ENCODE measurements at places on chromosomes 2 and 18.

DNA sequence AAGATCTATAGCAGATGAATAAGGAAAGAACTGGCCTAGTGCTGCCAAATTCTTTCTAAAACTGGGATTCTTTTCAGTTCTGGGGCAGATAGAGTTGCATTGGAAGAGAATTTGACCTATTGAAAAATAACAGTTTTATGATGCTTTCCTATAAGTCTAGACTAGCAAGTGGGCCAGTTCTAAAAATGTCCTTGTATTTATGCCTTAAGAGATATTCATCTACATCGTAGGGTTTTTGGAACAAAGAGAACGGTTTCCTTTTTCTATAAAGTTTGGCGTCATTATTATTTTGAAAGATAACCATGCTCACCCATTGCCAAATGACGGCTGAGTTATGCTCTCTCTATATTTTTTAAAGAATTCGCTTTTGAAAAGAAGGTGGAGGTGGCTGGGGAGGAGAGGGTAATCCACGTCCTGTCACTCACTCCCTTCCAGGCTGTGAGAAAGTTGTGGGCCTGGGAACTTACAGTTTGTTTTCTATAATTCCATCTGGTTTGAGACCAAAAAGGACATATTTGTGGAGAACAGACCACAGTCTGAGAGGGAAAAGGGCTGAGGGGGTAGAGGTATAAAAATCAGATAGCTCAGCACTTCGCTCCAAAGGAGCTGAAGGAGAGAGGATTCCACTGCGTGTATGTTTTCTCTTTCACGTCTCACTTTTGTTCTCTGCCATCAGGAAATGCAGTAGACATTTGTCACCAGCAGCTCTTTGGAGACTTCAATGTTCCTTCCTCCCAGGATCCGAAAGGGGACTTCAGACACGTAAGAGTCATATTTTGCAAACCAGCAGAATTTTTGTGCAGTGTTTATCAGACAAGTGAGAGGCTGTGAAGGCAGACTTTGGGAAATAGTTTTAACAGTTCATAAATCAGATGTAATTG, 281.9 kb upstream of the FN1 start:
- DNase-seq, result no peak

DNA sequence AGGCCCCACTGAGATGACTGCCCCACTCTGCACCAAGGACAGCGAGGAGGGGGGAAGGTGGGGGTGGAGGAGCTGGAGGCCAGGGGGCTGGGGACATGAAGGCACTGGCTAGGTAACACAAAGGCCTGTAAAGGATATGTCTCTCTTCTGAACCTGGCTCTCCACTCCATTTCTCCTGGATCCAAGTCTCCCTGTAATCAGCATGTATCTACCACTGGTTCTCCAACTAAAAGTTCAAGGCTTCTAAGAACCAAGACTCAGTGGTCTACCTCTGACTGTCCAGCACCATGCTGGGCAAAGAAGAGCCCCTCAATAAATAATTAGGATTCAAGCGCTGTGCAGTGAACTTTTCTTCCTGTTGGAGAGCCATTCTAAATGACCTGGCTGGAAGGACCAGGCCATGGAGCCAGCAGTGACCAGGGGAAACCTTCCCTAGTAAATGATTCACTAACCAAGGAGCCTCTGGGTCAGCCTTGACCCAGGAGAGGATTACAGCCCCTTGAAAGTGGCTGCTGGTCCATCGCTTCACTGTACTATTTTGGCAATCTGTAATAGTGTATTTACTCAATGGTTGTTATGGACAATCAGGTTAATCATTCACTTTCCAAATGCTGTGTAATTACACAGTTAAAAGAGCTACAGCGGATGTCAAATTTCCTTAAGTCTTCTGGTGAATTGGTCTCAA, 73.2 kb downstream of the BCL11A start:
- no peak for DNase-seq

GRCh38 chr2:228479014-228479413, 297.5 kb upstream of the SPHKAP start:
- DNase-seq, result no peak

- no peak for DNase-seq
These were observed 99.6 kb downstream of the BCL11A start for GRCh38 chr2:60453872-60454271.
